Amygdala (tissue), 56 donors: ENCODE measurements at places on chromosomes 6 and 20.

DNA sequence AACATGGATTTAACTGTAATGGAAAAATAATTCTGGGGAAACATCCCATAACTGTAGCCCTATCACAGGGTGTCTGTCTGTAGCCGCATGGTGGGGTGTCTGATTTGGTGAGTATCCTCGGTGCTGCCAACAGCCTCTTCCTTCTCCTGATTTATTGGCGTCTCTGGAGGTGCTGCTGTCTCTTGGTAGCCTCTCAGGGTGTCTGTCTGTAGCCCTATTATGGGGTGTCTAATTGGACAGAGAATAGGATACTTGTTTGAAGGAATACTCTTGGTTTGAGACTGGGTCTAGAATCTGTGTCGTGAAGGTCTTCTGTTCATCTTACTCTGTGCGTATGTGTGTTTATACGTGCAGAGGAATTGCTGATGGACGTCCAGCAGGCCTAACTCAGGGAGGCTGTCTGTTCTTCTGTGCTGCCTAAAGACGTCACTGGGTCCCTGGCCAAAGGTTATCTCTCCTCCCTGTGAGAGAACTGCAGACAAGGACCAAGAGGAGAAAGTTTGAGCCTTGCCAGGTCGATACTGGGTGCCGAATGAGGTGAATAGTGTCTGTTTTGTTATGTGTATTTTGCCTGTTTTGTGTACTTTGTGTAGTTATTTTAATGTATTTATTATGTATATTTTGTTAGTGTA is 18.9 kb upstream of the AGPAT4 start:
- no peak for DNase-seq

- DNase-seq, result no peak
Observed at GRCh38 chr6:117449549-117450439, 24.1 kb upstream of the ROS1 start.

GRCh38 chr6:166450167-166450873 is 67.6 kb upstream of the MPC1 start:
- DNase-seq, result no peak

- no peak for DNase-seq
Observed at GRCh38 chr6:109469591-109470189, 13.3 kb downstream of the ZBTB24 start.

GRCh38 chr6:122339661-122340060 is 59.8 kb upstream of the HSF2 start:
- DNase-seq, result no peak

GRCh38 chr6:138569554-138569953 is 70.3 kb upstream of the NHSL1 start:
- no peak for DNase-seq

- no peak for DNase-seq
Observed at GRCh38 chr6:56297022-56297989, 49.9 kb upstream of the COL21A1 start.

DNA sequence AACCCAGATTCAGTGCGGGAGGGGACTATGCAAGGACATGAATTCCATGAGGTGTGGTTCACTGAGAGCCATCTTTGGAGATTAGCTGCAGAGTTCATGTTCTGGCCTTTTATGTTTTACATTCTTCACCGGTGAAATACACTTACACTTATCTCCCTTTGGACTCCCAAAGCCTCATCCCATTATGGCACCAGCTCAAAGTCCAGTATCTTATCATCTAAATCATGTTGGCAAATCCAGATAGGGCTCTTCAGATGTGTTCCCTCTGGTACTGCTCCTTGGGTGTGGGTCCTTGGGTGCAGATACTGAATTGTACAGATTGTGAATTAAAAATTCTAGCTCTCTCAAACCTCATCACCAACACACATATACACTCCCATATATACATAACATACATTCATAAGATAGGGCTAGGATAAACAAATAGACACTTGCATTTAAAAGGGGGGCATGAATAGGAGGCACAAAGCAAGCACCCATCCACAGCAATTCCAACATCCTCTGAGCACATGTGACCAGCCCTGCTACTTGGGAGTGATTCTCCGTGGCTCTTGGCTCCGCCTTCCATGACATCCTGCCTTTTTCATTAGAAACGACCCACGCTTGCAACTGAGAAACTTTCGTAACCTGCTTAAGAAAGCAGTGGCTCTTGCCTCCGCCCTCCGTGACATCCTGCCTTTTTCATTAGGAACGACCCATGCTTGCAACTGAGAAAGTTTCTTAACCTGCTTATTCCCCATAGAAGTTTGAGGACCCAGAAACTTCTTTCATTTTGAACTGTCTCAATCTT is 53.6 kb upstream of the LRRC1 start:
- DNase-seq, result no peak

- no peak for DNase-seq
Observed at GRCh38 chr6:1081551-1082284, 230.2 kb upstream of the FOXQ1 start.

DNA sequence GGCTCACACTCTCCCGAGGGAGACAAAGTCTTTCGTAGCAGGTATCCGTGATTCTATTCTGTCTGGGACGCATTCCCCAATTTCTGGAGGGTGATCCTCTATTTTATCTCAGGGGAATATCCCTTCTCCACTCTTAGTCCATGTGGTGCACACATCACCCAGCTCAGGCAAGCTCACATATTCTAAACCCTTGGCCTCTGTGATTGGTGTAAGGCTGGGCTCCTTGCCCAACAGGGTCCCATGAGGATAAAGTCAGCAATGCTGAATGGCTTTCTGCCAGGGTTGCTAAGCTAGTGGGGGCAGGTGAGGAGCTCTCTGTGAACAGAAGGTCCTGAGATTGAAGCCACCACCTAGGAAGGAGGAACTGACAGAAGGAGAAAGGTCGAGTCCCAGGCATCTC is 137.2 kb downstream of the CDH26 start:
- DNase-seq, result no peak

DNA sequence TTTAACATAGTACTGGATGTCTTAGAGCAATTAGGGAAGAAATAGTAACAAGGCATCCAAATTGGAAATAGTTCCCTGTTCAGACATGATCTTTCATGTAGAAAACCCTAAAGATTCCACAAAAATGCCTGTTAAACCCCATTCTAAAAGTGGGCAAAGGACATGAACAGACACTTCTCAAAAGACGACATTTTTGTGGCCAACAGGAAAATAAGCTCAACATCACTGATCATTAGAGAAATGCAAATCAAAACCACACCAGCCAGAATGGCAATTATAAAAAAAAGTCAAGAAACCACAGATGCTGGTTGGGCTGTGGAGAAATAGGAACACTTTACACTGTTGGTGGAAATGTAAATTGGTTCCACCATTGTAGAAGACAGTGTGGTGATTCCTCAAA is 109.9 kb upstream of the MOCS1 start:
- DNase-seq, result no peak
